ENCODE measurements at places on chromosomes 16 and 17. TPM values are rescaled to one million over a fixed set of nuclear protein-coding genes. Genes with fewer than 3 reads are reported as not detected.

The FBXW10 gene
- total RNA-seq, result 0.05 TPM

The TBC1D3C gene
- total RNA-seq, result not detected

The IKZF3 gene
- total RNA-seq, result under 0.01 TPM

The FNDC8 gene
- total RNA-seq, result not detected

The TNFSF12 gene
- 22.8 TPM for total RNA-seq

The OR4D2 gene
- total RNA-seq, result not detected

The GINS3 gene
- total RNA-seq, result 6.0 TPM

The MYH13 gene
- total RNA-seq, result not detected

The P2RX1 gene
- total RNA-seq, result 5.1 TPM

The C17orf67 gene
- total RNA-seq, result not detected

The EFNB3 gene
- not detected for total RNA-seq

The UMOD gene
- not detected for total RNA-seq

The JPH3 gene
- not detected for total RNA-seq

The CAMKK1 gene
- 12.0 TPM for total RNA-seq

The LGALS9C gene
- not detected for total RNA-seq

The NUP85 gene
- 75.1 TPM for total RNA-seq

The ACLY gene
- 122 TPM for total RNA-seq

The OTOA gene
- not detected for total RNA-seq

The ZNF213 gene
- 3.8 TPM for total RNA-seq

The NEUROD2 gene
- total RNA-seq, result not detected

The TBC1D3D gene
- 1.8 TPM for total RNA-seq

The CDH1 gene
- 0.03 TPM for total RNA-seq

The PRSS27 gene
- not detected for total RNA-seq

The PARN gene
- total RNA-seq, result 38.3 TPM

The EIF1 gene
- 91.0 TPM for total RNA-seq

The HOXB7 gene
- 28.4 TPM for total RNA-seq

The CPHXL2 gene
- total RNA-seq, result not detected

The SPIRE2 gene
- total RNA-seq, result 2.3 TPM

The CSH2 gene
- not detected for total RNA-seq

The OR1A1 gene
- total RNA-seq, result not detected

The MRPL27 gene
- total RNA-seq, result 88.5 TPM

The ANKFN1 gene
- total RNA-seq, result not detected

The TPSG1 gene
- total RNA-seq, result not detected

The TSPOAP1 gene
- total RNA-seq, result not detected

The CACNG3 gene
- total RNA-seq, result not detected

All from SJSA1 (cell line).